ENCODE measurements at places on chromosomes 2 and 18. TPM values are rescaled to one million over a fixed set of nuclear protein-coding genes. Genes with fewer than 3 reads are reported as not detected.

PID1 gene
- total RNA-seq = not detected

SLC30A3 gene
- 0.23 TPM for total RNA-seq

ALPI gene
- total RNA-seq = not detected

SLC9A4 gene
- 0.10 TPM for total RNA-seq

MATN3 gene
- total RNA-seq = not detected

CCDC68 gene
- total RNA-seq = not detected

RABL2A gene
- 17.9 TPM for total RNA-seq

FSIP2 gene
- total RNA-seq = 0.17 TPM

GRCh38 chr2:37779611-37780386 is 108.4 kb upstream of the CDC42EP3 start:
- DNase-seq = no peak
- H3K27ac ChIP-seq = peak overlapping the region; percentile 1
- H3K36me3 ChIP-seq = no peaks in the 10 kb centered on the region

- H3K27me3 ChIP-seq = no peaks in the 10 kb centered on the region
- no peaks in the 10 kb centered on the region for H3K36me3 ChIP-seq
These were observed 48.5 kb upstream of the PID1 start for GRCh38 chr2:229319558-229319957.

GRCh38 chr18:57743008-57743407 is 60.1 kb downstream of the ATP8B1 start:
- no peaks in the 10 kb centered on the region for H3K4me1 ChIP-seq
- no peak for DNase-seq
- H3K27me3 ChIP-seq = no peaks in the 10 kb centered on the region

- DNase-seq = no peak
- H3K4me1 ChIP-seq = peaks cover 53% of the 10 kb centered on the region
- H3K36me3 ChIP-seq = peaks cover 10% of the 10 kb centered on the region
- no peak overlapping the region for H3K4me3 ChIP-seq
- H3K27me3 ChIP-seq = peaks cover 3% of the 10 kb centered on the region
These were observed 28.6 kb downstream of the ITGA6 start for GRCh38 chr2:172456002-172456401.

DNA sequence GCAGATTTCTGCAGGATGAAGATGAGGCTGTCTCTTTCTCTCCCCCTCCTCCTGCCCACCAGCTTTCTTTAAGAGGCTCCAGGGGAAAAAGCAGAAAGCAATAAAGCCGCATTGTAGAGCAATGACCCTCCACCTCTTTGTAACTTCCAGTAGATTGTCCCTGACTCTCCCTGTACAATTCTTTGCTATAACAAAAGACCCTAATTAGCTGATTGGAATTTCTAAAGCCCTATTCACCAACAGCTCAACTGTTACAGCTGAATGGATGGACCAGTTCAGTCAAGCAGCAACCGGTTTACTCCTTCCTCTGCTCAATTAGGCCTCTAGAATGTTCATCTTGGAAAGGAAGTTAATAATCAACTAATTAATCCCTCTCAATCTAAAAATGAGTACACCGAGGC is 301.0 kb downstream of the STK39 start:
- H3K36me3 ChIP-seq = no peaks in the 10 kb centered on the region
- no peak overlapping the region for H3K4me3 ChIP-seq
- H3K4me1 ChIP-seq = no peaks in the 10 kb centered on the region
- H3K27me3 ChIP-seq = peaks cover 6% of the 10 kb centered on the region
- no peak overlapping the region for H3K27ac ChIP-seq

DNA sequence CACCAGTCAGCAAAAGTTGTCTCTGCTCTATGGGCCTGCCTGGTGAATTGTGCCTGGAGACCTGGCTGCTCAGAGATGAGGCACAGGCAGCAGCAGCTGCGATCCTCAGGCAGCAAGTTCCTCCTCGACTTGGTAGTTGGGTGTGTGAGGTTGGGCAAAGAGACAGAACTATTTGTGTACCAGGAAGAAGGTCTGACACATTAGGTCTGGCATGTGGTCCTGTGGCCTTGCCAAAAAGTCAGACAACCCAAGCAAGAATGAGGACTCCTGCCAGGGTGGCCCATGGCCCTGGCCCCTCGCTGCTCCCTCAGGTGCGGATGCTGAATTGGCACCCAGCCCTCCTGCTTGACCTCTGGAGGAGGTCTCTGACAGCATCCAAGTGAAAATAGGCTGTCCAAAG is 192.7 kb downstream of the DYSF start:
- DNase-seq = no peak
- H3K36me3 ChIP-seq = no peaks in the 10 kb centered on the region
- H3K27me3 ChIP-seq = peaks cover 17% of the 10 kb centered on the region

DNA sequence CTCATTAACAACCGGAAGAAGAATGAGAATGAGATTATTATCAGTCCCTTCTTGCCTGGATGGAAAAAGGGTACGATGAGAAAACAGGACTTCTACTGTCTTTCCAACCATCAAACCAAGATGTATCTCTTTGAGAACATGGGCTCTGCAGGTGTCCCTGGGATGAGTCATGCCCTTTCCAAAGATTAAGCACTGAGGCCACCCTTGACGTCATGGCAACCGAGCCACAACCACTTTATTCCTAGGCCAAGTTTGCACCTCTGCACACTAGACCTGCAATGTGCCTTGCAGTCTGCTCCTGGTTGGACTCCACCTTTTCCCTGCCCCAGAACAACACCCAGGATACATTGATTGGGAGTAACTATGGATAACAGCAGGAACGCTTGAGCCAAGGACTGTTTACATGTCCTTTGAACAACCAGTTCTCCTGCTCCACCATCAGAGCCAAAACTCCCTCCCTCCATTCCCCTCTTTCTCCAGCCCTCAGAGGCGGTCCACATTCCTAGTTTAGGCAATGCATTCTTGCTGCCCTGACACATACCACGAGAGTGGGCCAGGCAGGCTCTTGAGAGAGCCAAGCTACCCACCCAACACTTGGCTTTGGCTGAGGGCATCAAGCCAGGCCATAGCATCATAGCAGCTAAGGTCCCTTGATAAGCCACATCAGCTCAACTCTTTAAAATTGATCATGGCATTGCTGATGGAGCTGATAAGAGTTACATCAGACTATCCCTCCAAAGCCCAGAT is 310.7 kb downstream of the TNS1 start:
- H3K27ac ChIP-seq = no peak overlapping the region
- H3K4me1 ChIP-seq = no peaks in the 10 kb centered on the region
- no peaks in the 10 kb centered on the region for H3K27me3 ChIP-seq
- H3K36me3 ChIP-seq = no peaks in the 10 kb centered on the region
- H3K4me3 ChIP-seq = no peak overlapping the region
- DNase-seq = no peak

DNA sequence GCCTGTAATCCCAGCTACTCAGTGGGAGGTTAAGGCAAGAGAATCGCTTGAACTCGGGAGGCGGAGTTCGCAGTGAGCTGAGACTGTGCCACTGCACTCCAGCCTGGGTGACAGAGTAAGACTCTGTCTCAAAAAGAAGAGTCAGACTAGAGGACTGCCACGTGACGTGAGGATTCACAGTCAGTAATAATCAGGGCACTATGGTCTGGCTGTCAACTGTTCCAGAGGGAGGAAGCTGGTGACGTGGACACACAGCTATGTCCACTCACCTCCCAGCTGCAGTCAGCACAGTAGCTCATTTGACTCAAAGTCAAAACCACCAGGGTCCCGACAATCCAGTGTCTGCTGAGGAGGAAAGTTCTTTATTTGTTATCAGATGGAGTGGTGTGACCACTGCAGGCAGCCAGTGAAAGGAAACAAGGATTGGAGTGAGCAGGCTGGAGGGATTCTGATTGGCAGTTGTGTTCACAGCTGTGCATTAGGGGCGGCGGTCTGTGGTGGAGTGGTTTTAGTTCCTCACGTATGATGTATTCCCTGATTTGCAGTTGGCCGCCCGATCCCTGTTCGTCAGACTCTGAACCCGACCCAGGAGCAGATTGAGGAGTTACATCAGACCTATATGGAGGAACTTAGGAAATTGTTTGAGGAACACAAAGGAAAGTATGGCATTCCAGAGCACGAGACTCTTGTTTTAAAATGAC is 37.9 kb downstream of the MOGAT1 start:
- H3K4me1 ChIP-seq = peaks cover 16% of the 10 kb centered on the region
- H3K36me3 ChIP-seq = no peaks in the 10 kb centered on the region
- peaks cover 21% of the 10 kb centered on the region for H3K27me3 ChIP-seq
- no peak for DNase-seq
- no peak overlapping the region for H3K27ac ChIP-seq

- H3K27me3 ChIP-seq = peaks cover 12% of the 10 kb centered on the region
- H3K4me3 ChIP-seq = no peak overlapping the region
- DNase-seq = no peak
- no peak overlapping the region for H3K27ac ChIP-seq
- no peaks in the 10 kb centered on the region for H3K36me3 ChIP-seq
These were observed 11.1 kb upstream of the OR6B2 start for GRCh38 chr2:240041363-240041762.

- H3K36me3 ChIP-seq = no peaks in the 10 kb centered on the region
- H3K27me3 ChIP-seq = no peaks in the 10 kb centered on the region
- H3K27ac ChIP-seq = no peak overlapping the region
- H3K4me1 ChIP-seq = no peaks in the 10 kb centered on the region
These were observed 167.5 kb downstream of the SLC39A10 start for GRCh38 chr2:195824478-195824877.

GRCh38 chr2:38030635-38031355 is 45.2 kb downstream of the CYP1B1 start:
- H3K4me1 ChIP-seq = no peaks in the 10 kb centered on the region
- H3K27me3 ChIP-seq = peaks cover 21% of the 10 kb centered on the region
- DNase-seq = no peak
- no peak overlapping the region for H3K27ac ChIP-seq
- no peaks in the 10 kb centered on the region for H3K36me3 ChIP-seq
- H3K4me3 ChIP-seq = no peak overlapping the region

DNA sequence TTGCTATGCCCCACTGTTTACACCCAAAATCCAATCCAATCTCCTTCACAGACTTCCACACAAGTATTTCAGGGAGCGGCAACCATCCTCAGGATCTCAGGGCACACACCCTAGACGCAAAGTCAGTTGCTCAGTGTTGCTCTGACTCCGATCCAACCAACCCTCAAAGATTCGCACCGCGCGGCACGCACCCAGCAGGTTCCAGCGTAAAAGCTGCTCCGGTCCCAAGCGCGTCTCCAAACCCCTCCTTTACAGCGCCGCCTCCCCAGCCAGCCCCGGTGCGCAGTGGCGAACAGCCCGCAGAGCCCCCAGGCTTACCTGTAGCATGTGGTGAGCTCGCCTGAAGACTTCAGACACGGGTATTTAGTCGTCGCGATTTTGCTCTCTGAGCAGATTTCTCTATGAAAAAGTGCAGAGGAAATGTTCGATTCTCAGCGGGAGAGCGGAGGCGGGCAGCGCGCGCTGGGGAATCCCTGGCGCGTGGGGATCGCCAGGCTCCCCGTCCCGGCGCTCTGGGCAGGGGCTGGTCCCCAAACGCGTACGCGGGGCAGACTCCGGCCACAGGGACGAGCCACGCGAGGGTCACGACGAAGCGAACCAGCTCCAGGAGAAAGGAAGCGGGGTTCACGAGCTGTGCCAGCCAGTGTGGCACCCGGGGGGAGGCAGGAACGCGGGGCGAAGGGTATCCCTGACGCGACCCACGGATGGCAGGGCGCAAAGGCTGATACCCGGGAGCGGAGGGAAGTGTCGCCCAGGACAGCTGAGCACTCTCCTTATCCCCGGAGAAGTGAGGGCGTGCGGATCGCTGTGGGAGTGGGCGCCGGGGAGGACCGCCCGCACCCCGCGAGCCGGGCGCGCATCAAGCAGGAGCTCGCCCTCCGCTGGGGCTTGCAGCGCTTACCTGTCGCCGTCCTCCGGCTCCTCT is 650 bp downstream of the CCBE1 start:
- no peak overlapping the region for H3K27ac ChIP-seq
- H3K27me3 ChIP-seq = peaks cover 66% of the 10 kb centered on the region
- no peak for DNase-seq
- no peaks in the 10 kb centered on the region for H3K36me3 ChIP-seq

GRCh38 chr18:54250846-54251261 is 18.5 kb upstream of the POLI start:
- no peaks in the 10 kb centered on the region for H3K36me3 ChIP-seq
- H3K4me3 ChIP-seq = no peak overlapping the region
- peaks cover 7% of the 10 kb centered on the region for H3K27me3 ChIP-seq
- peaks cover 16% of the 10 kb centered on the region for H3K4me1 ChIP-seq
- H3K27ac ChIP-seq = no peak overlapping the region
- DNase-seq = no peak

GRCh38 chr2:15970701-15971100 is 30.4 kb downstream of the MYCN start:
- H3K27me3 ChIP-seq = no peaks in the 10 kb centered on the region
- no peaks in the 10 kb centered on the region for H3K36me3 ChIP-seq
- H3K4me3 ChIP-seq = no peak overlapping the region
- H3K4me1 ChIP-seq = peaks cover 31% of the 10 kb centered on the region

DNA sequence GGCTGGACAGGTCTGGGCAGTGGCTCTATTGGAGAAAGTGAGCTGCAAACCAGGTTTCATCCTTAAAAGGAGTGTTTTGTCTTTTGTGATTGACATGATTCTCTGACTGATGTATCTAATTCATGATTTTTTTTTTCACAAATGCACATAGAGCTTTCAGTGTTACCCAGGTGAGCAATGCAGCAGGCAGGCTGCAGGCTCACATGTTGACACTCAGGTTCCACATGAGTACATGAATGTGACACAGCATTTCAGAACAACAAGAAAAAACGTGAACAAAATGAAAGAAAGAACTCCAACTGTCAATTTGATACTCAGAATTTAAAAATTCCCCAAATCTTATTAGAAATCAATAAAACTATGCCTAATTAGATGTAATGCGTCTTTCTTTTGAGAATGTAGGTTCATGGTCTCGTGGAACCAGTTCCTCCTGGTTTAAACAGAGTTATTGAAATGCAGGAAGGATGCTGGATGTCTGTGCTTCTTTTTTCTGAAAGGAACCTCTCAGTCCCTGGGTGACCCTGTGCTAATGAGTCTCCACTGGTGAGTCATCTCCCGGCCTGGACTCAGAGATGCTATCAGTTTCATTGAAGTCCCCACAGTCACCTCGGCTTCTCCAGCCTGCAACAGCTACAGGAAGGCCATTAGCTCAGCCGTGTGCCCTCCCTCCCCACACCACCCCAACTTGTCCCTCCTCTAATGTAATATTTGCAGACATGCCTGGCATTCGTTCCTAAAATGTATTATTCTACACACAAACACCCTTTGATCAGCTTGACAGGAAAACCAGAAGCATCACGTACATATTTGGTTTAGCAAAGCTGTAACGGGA is 430.4 kb downstream of the LPIN1 start:
- peaks cover 33% of the 10 kb centered on the region for H3K4me1 ChIP-seq
- H3K27ac ChIP-seq = peak overlapping the region; percentile 80
- H3K36me3 ChIP-seq = no peaks in the 10 kb centered on the region
- H3K4me3 ChIP-seq = no peak overlapping the region
- no peak for DNase-seq

GRCh38 chr18:36139245-36139644 is 9.5 kb downstream of the ELP2 start:
- no peak overlapping the region for H3K4me3 ChIP-seq
- H3K27ac ChIP-seq = no peak overlapping the region
- H3K36me3 ChIP-seq = peaks cover 53% of the 10 kb centered on the region
- H3K4me1 ChIP-seq = peaks cover 18% of the 10 kb centered on the region
- DNase-seq = no peak

- H3K4me3 ChIP-seq = no peak overlapping the region
- no peak overlapping the region for H3K27ac ChIP-seq
- no peaks in the 10 kb centered on the region for H3K4me1 ChIP-seq
- no peak for DNase-seq
- H3K27me3 ChIP-seq = peaks cover 16% of the 10 kb centered on the region
These were observed 12.2 kb downstream of the RAB31 start for GRCh38 chr18:9720327-9720726.
